AG08395 (cell line): ENCODE measurements at places on chromosomes 4 and X.
A peak's percentile ranks its signal among the peaks of the same experiment; 100 is the strongest.

GRCh38 chr4:102632241-102633065 is 128.3 kb downstream of the MANBA start:
- no peak for DNase-seq

GRCh38 chr4:8104491-8105305 is 53.9 kb downstream of the ABLIM2 start:
- no peak for DNase-seq

- DNase-seq: no peak
These were observed 70.7 kb downstream of the UGT2A2 start for GRCh38 chr4:69568787-69569186.

DNA sequence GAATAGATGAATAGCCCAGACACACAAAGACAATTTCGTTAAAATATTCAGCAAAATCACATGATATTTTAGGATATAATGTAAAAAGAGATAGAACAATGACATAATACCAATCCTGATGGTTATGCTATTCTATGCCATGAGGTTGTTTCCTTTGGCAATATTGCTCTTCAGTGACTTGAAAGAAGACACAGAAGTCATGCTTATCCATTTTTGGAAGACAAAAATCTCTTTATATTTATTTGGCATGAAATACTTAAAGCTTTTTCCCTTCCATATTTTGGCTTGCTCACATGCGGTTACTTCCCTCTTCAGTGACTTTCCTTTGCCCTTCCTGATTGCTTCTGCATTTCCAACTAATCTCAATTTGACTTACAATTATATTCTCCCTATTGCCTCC is 314.8 kb downstream of the IQCM start:
- DNase-seq: no peak

DNA sequence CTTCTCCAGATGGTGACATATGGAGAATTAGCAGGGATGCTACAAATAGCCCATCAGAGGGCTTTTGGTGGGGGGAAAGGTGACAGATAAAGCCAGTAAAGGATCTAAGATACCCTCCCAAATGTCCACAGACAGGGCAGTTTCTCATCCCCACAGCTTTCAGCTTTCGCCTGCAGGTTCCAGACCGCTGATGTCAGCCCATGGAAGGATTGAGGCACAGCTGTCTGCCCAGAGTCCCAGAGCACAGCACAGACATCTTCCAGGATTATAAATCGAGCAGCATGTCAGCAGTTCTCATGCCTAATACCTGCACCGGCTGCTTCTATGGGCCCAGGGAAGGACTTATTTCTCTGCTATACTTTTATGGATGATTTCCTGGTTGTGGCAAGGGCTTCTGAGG is 96.7 kb upstream of the MXRA5 start:
- DNase-seq: no peak

DNA sequence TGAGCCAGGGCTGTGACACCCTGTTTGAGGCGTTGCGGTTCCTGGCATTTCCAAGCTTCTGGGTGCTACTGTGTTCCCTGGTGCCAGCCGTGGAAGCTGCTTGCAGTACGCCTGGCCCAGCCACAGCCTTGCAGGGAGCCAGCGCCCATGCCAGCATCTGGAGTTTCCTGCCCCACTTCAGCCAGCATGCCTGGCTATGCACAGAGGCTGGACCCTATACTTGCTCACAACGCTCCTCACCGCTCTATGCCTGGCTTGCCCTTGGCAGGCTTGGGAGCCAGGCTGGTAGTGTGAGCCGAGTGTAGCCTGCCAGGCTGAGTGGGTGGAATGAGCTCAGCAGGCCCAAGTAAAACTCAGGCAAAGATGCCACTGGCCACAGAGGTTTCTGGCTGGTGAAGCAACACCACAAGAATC is 22.4 kb downstream of the PRRG1 start:
- no peak for DNase-seq

- DNase-seq: peak; percentile 84
These were observed 7.2 kb downstream of the IL15 start for GRCh38 chr4:141643557-141643956.

GRCh38 chr4:73721435-73721834 is 18.9 kb upstream of the CXCL8 start:
- peak; percentile 62 for DNase-seq

DNA sequence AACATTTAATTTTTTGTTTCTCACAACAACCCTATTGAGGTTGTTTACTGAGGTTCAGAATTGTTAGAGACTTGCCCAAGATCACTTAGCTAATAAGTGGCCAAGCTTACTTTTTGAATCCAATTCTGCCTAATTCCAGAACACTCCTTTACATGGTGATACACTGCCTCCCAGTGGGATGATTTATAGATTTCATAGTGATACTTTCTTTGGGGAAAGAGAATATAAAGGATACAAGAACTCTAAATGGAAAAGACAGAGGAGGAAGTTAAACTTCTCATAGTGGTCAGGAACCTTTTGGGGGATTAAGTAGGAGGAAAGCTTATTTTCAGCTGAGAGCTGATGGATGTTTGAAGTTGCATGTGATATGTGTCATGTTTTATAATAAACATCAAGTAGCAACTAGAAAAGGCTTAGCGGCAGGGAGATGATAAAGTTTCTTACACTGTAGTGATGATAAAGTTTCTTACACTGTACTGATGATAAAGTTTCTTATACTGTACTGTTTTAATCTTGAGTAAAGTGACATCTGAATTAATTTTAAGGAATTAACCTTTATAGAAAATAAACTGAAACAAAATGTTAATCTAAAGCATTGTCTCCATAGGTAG is 15.3 kb downstream of the STAG2 start:
- peak; percentile 7 for DNase-seq

DNA sequence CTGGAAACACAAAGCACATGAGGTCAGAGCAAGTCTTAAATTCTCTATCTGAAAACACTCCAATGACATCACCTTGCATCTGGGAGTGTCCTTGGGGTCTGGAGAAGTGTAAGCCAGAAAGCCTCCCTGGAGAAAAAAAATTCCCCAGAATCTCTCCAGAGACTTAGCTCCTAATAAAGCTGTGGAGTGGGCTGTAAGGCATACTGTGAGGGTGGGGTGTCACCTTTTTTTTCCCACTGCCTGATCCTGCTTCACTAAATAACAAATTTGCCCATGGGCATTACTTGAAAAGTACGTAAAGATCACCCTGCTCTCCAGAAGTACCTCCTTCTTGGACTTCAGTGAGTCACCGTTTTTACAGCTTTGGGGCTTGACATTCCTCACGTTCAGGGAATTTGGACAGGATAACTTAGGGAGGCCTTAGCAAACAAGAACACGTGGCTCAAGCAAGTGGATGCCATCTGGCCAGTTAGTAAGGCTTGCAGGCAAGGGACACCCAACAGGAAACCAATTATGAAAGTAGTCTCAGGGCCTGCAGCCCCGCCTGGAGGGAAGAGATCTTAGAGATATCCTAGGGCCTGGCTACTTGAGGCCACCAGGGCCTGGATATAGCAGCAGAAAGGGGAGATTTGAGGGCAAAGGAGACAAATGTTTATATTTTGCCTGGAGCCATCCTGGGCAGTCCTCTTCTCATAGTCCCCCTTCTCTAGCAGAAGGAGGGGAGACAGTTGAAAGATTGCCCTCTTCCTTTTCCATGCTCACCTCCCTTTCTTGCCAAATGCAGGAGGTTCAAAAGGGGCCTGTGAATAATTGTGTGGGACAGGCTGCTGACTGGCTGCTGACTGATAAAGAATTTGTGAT is 60.1 kb upstream of the PLAC1 start:
- peak; percentile 95 for DNase-seq

- no peak for DNase-seq
These were observed 23.6 kb downstream of the CFAP99 start for GRCh38 chr4:2442175-2442993.

DNA sequence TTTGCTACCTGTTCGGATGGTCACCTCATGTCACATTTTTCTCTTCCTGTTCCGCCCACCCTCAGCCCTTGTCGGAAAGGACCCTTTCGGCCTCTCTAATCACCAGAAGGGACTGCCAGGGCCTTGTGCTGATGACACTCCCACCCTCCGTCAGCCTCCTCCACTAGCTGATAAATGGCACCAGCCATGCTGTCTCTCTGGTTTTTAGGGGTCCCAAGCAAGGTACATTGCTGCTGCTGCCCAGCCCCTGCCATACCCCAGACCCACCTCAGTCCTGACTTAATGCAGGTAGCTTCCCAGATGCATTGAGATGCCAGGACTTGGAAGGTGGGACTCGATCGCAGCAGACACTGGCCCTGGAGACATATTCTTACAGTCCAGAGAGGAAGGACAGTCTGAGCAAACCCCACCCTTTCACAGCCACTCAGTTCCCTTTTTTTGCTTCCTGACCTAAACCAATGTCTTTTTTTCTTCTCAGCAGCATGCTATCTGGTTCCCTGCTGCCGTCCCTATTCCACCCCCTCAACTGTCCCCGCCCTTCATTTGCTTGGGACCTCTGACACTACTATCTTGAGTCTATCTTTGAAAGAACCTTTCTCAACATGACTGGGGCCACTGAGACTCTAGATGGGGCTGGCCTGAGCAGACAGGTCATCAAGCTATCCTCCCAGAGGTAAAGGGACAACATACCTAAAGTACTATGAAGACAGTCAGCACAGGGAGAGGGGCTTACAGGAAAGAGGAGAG is at the start of gene BTK:
Gene BTK (minus strand): TSS at position 397 of the 747 bp plus-strand sequence. CDS start 10,907 bp downstream, outside the sequence.
- no peak for DNase-seq

DNA sequence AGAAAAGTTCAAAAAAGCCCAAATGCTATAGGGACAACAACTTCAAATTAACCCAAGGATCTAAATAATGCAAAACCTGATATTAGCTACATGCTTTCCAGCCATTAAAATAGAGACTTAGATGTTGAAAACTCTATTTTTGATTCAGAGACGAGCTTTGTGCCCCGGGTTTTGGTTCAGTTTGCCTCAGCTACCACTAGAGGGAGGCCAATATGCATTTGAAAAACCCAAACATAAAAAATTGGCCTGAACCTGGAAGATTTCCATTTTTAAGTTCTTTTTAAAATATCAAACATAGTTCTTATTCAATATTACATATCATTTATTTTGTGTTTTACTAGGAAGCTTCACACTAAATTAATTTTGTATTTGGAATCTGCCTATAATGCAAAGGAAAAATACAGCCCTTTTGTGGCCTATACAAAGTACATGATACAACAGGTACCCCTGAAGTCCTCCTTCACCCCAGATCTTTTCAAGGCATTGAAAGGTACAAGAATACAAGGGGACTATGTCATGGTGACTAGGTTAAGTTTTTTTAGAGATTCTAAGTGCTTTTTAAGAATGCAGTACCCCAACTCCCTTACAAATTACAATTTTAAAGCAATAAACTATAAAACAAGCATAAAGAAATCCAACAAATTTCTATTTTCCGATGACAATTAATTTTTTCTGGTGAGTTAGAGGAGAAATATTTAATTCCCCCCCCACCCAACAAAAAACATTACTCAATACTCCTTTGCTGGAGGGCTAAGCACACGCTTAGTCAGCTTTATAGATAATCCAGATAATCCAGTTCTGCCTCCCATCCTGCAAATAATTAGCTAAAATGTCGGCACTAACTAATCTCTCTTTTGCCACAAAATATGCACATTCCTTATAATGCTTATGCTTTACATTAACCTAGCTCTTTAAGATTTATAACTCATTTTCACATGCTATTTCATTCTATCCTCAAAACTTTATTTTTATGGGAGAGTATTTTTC is 97.7 kb upstream of the PTPN13 start:
- DNase-seq: peak; percentile 61

GRCh38 chrX:115226929-115227328 is 7.0 kb downstream of the LRCH2 start:
- peak; percentile 5 for DNase-seq

GRCh38 chrX:137387646-137388045 is 178.3 kb upstream of the ZIC3 start:
- DNase-seq: no peak
